ENCODE measurements at places on chromosomes 13 and 19.
A peak's percentile ranks its signal among the peaks of the same experiment; 100 is the strongest.

- no peak for DNase-seq
Measured at GRCh38 chr13:80436571-80437169, 95.7 kb upstream of the SPRY2 start.

GRCh38 chr13:111906306-111906705, 160.6 kb upstream of the SOX1 start:
- DNase-seq, result no peak

DNA sequence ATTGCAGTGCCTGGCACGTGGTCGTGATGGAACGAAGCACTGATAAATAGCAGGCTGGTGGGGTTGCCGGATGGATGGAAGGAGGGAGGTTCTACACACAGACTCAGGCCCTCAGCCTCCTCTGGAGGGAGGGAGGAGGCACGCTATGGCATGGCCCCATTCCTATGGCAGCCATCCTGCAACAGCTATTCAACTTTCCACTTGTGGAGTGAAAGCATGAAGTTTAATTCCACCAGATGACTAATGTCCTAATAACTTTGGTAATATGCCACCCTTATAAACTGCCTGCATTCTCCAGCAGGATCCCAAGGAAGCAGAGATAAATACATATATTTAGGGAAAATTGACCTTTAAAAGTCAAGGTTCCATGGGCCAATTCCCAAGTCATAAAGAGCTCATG, 92.4 kb downstream of the KL start:
- no peak for DNase-seq

DNA sequence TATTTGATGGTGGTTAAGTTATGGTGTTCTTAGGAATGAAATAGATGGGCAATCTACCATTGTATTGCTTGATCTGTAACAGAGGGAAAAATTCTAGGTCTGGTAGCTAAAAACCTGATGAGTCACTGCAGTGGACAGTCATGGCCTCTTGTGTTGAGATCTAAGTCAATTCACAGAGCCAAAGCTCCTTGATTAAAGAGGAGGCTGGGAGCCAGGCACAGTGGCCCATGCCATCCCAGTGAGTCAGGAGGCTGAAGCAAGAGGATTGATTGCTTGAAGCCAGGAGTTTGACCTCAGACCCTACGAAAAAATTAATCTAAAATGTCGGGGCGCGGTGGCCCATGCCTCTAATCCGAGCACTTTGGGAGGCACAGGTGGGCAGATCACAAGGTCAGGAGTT, 67.1 kb upstream of the KPNA3 start:
- DNase-seq, result no peak

DNA sequence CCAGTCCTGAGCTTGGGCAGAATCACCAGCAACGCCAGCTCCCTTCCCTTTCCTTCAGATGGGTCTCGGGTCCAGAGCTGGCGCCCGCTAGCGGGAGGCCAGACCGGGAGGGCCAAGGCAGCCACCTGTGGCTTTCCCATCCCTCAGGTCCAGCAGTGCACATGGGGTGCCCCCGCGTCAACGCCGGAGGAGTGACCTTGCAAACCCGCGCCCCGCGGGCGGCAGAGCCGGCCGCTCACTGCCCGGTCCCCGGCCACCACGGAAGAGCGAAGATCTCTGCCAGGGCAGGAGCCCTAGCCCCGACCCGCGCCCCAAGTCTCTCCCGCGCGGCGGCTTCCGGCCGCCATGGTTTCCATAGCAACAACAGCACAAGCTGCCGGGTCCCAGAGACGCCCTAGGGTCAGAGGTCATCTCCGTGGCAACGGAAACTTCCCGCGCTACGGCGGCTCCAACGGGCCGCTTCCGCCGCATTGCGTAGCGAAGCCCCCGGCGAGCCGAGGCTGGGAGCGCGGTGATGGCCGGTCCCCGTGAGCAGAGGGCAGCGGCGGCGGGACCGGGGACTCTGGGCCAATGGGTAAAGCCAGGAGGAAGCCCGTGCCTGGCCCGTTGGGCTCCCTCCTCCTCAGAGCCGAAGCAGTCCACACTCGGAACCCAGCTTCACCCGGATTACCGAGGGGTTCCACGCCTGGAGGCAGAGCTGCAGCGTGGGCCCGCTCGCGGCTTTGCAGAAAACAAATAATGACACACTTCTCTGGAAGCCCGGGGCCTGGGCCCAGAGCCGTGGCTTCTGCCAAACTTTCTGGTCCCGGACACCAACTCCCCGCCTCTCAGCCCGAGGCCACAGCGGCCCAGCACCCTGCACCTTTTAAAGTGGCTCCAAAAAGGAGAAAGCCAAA, 7.4 kb downstream of the FGF14 start:
- DNase-seq, result peak; percentile 98

GRCh38 chr13:58989556-58989955, 1174.2 kb downstream of the DIAPH3 start:
- DNase-seq, result no peak

DNA sequence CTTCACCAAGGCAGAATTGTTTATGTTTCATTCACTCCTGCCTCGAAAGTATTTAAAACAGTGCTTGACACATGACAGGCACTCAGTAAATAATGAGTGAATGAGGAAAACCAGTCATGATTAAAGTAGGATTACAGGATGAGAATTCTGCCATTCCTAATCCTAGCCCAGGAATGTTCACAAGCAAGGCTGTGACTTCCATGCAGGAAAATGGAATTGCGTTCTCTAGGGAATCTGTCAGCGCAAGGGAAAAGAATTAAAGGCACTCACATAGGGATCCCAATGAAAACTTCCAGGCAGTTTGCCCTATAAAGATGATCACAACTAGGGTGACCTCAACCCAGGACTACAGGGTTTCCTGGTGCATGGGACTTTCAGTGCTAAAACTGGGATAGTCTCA, 143.4 kb downstream of the CYSLTR2 start:
- DNase-seq, result no peak

- no peak for DNase-seq
Measured at GRCh38 chr13:95199896-95200295, 101.4 kb downstream of the ABCC4 start.

GRCh38 chr13:105336706-105337576, 1198.5 kb downstream of the EFNB2 start:
- DNase-seq, result no peak

GRCh38 chr13:24997367-24997967, 98.5 kb upstream of the PABPC3 start:
- DNase-seq, result no peak

GRCh38 chr13:100173203-100173602, 84.3 kb downstream of the PCCA start:
- no peak for DNase-seq

GRCh38 chr13:78061806-78062205, 143.2 kb upstream of the EDNRB start:
- DNase-seq, result no peak

DNA sequence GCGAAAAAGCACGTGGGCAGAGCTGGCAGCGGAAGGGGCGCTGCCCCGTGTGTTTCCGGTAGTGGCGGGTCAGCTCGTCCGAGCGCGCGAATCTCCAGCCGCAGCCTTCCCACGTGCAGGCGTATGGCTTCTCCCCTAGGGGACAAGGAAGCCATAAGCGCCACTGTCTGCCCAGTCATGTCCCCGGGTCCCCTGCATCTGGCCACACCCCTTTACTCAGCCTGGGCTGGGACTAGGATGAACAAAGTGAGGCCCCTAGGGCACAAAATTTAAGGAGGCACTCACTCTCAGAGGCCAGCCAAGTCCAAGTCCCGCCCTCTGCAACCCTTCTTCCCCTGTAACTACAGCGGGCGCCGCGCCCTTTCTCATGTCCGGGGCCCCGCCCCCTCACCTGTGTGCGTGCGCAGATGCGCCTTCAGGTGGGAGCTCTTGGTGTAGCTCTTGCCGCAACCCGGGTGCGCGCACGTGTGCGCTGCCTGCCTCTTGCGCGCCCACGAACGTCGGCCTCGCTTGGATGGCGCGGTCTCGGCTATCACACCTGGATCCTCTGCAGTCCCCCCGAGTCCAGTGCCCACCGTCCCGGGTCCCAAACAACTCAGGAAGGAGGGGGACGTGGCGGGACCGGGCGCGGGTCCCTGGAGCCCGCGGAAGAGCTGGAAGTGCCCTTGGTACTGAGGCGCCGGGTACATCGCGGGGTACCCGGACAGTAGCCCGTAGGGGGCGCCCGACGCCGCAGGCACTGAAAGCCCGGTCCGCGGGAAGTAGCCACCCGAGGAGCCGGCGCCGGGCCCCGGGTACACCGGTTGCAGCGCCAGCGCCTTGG, 1.9 kb downstream of the KLF1 start:
- DNase-seq, result peak; percentile 94

GRCh38 chr13:32917504-32917903, 98.7 kb upstream of the KL start:
- no peak for DNase-seq

DNA sequence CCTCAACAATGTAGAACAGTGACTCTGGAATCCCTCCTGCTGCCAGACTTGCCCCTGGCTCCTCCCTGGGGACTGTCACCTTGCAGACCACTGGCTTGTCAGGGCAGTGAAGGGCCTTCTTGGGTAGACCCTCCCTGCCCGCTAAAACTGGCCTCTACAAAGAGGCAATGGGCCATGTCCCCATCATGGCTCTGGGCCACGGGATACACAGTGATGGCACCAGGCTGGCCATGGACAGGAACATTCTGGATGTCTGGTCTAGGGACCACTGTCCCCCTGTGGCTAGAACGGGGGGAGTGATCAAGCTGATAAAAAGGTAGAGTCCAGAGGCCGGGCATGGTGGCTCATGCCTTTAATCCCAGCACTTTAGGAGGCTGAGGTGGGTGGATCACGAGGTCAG, 60.9 kb downstream of the ACSBG2 start:
- DNase-seq, result no peak

DNA sequence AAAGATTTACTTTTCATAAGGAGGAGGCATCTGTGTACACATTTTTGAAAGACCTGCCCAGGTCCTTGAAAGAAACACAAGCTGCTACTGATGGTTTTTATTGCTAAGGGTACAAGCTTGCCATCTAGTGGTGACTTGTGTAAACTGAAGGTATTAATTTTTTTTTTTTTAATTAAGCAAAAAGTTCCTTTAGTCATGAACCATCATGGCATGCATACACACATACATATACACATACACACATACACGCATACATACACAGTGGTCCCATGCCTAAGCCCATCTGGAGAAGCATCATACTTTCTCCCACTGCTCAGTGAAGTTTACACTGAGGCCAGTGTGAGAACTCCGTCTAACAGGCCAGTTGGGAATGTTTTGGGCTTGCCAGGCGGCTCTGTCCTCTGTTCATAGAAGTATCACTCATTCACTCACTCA, 312.5 kb downstream of the DCLK1 start:
- no peak for DNase-seq

- no peak for DNase-seq
Measured at GRCh38 chr13:32136716-32137115, 105.1 kb downstream of the FRY start.

GRCh38 chr13:113187263-113187669, 21.2 kb downstream of the PCID2 start:
- peak; percentile 91 for DNase-seq

DNA sequence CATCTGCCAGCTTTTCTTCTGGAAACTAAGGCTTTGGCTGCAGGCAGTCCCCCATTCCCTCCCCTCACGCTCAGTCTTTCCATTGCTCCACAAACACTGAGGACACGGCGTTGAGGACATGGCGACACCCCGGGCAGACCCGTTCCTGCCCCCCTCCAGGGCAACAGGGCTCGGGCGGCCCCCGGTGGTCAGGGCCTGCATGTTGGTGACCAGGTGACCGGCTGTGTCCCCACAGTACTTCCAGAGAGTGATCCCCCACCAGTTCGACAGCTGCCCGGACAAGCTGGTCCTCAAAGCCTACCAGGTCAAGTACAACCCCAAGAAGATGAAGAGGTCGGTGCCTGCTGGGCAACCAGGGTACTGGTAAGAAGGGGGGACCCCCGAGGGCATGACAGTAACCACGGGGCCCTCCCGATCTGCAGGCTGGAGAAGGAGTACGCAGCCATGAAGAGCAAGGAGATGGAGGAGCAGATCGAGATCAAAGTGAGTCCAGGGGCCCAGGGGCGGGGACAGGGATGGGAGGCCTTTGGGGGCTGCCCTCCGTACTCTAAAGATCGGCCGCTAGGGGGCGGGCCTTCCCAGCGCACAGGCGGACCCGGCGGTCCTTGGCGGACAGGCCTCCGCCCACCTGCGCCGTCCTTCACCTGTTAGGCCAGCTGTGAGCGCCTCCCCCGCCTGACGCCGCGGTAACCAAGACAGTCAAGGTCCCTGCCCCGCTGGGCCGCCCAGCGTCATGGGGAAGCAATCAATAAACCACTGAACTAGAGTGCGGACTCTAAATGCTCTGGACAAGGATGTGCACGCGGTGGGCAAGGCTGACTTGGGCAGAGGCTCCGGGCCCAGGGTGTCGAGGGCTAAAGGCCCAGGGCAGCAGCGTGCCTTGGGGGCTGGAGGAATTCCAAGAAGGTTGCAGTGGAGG, 21.1 kb downstream of the PRR36 start:
- no peak for DNase-seq

- peak; percentile 92 for DNase-seq
Measured at GRCh38 chr13:80469853-80470381, 129.0 kb upstream of the SPRY2 start.

DNA sequence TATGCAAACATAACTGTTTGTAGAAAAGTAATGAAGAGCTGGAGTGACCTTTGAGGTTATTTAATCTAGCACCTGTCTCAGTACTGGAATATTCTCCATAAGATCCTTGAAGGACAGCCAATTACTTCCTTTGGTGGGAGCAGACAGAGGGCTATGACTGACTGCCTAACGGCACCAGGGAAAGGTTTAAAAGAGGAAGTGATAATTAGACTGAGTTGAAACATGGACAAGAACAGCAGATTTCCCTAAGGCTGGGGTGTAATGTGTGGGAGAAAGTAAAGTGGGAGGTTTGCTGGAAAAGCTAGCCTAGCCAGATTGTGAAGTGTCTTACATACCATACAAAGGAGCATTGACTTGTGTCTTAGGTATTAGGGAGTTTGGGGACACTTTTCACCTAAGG, 191.3 kb upstream of the PCDH9 start:
- DNase-seq, result no peak

DNA sequence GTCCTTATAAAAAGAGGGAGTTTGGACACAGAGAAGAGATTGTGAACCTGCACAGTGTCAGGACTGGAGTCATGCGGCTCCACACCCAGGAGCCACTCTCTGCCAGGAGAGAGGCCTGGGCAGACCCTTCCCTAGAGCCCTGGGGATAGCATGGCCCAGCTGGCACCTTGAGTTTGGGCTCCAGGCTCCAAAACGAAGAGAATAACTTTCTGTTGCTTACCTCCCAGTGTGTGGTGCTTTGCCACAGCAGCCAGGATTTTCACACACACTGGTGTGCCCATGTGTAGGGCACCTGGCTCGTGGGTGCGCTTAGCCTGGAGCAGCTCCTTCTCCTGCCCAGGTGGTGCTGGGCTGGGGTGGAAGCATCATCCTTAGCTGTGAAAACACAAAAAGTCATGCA, 344.3 kb downstream of the TEX29 start:
- DNase-seq, result no peak
